ENCODE measurements at places on chromosomes 2 and 18. TPM values are rescaled to one million over a fixed set of nuclear protein-coding genes. Genes with fewer than 3 reads are reported as not detected.

Gene TBR1
- not detected for total RNA-seq

Gene EGR4
- not detected for total RNA-seq

- H3K4me3 ChIP-seq: peak overlapping the region; percentile 46
- H3K36me3 ChIP-seq: no peaks in the 10 kb centered on the region
- H3K4me1 ChIP-seq: peaks cover 41% of the 10 kb centered on the region
- no peak for DNase-seq
- peak overlapping the region; percentile 14 for H3K27ac ChIP-seq
- H3K27me3 ChIP-seq: no peaks in the 10 kb centered on the region
Measured at GRCh38 chr2:161139098-161139987, 20.9 kb upstream of the TANK start.

- H3K27me3 ChIP-seq: no peaks in the 10 kb centered on the region
- peak overlapping the region; percentile 2 for H3K4me3 ChIP-seq
- peaks cover 18% of the 10 kb centered on the region for H3K4me1 ChIP-seq
- H3K36me3 ChIP-seq: no peaks in the 10 kb centered on the region
Measured at GRCh38 chr2:212956665-212957607, 194.5 kb downstream of the IKZF2 start.

DNA sequence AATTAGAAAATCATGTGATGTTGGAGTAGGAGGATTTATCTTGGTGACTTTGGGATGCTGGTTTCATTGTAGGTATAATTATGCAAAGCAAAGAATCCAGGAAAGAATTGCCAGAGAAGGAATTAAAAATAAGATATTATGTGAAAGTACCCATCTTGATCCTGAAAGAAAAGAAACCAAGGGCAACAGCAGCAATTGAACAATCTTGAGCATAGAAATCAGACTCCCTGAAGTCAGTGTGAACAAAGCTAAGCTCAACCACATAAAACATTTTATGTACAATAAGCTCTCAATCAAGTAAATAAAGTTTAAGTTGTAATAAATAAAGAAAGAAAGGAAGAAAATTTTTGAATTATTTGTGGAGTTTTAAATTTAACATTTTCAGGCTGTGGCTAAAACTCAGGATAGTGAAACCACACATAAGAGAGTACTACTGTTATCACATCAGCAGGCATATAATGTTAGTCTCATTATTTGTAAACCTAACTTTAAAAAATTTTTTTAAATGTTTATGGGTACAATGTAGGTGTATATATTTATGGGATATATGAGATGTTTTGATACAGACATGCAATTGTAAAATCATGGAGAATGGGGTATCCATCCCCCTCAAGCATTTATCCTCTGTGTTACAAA is 32.8 kb upstream of the GPR55 start:
- no peaks in the 10 kb centered on the region for H3K36me3 ChIP-seq
- peaks cover 22% of the 10 kb centered on the region for H3K27me3 ChIP-seq
- H3K4me3 ChIP-seq: peak overlapping the region; percentile 39
- no peak overlapping the region for H3K27ac ChIP-seq

DNA sequence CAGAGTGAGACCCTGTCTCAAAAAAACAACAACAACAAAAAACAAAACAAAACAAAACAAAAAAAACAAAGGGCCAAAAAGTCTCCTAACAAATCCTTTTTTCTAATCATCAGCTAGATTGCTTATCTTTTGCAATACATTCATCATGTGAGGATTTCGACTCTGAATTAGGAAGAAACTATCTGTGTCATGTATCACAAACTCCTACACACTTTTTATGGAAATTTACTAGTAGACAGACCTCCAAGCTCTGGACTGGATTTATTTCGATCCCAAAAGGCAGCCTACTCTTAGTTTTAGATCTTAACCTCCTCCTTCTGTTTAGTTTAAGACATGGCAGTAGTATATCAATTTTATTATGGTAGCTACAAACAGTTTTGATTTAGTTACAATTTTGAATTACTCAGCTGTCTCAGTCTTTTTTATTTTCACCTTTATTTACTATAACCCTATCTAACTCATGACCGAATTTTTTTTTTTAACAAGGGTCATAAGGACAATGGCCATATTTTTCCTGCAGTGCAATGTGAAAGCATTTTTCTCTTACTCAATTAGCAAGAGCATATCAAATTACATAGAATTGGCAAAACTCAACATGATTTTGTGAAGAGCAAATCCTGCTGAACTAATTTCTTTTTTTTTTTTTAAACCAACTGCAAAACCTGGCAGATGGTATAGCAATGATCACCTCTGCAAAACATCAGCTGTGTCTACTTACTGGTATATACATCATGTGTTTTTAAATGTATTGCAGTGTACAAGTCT is 10.7 kb upstream of the CCDC88A start:
- H3K27ac ChIP-seq: peak overlapping the region; percentile 52
- no peak for DNase-seq
- H3K4me1 ChIP-seq: no peaks in the 10 kb centered on the region
- H3K36me3 ChIP-seq: no peaks in the 10 kb centered on the region
- no peak overlapping the region for H3K4me3 ChIP-seq
- no peaks in the 10 kb centered on the region for H3K27me3 ChIP-seq

DNA sequence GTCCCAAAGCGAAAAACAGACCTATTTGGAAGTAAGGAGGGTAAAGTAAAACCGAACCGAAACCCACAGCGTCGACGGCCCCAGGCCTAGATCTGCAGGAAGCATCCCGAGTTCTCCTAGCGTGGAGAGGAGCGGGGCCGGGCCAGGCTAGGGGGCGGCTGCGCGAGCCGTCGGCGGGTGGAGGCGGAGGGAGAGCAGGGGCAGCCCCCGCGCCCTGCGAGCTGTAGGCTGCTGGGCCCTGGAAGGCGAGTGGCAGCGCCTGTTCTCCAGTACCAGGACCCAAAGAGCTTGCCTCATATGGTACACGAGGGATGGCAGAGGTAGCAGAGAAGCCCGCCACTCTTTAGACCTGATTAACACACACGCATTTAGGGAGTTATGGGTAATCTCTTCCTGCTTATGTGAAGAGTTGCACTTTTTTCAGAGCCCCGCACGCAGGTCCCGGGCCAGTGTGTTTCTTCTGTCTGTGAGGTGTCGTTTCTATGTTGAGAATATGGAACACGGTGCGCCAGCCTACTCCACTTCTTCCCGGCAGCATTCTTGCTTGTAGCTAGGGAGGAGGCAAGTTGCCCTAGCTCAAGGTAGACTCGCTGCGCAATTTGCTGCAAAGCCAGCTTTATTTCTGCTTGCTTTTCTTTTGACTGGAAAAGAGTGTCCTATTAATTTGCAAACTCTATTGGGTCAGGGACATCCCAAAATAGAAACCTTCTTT is 71.1 kb downstream of the ARHGEF33 start:
- H3K36me3 ChIP-seq: no peaks in the 10 kb centered on the region
- H3K27me3 ChIP-seq: no peaks in the 10 kb centered on the region
- peak overlapping the region; percentile 41 for H3K4me3 ChIP-seq
- H3K27ac ChIP-seq: no peak overlapping the region
- no peaks in the 10 kb centered on the region for H3K4me1 ChIP-seq
- DNase-seq: no peak

DNA sequence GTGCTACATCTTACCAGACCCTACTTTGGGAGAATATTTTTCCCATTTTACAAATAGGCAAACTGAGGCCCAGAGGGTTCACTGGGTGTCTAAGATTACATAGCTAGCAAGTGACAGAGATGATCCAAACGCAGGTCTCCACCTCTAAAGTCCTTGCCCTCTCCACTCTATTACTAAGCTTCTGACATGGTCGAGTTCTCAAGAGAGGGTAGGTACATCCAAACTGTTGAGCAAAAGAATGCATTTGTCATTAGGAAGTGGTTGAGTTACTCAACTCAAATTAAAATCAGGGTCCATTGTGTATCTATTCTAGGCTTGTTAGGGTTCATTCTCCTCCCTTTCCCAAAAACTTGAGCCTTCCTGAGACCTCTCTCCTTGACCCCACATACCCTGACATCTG is 680.6 kb upstream of the FANCL start:
- H3K4me1 ChIP-seq: no peaks in the 10 kb centered on the region
- H3K36me3 ChIP-seq: no peaks in the 10 kb centered on the region
- DNase-seq: no peak
- no peak overlapping the region for H3K27ac ChIP-seq
- no peaks in the 10 kb centered on the region for H3K27me3 ChIP-seq
